ENCODE measurements at places on chromosomes 6 and 20.

DNA sequence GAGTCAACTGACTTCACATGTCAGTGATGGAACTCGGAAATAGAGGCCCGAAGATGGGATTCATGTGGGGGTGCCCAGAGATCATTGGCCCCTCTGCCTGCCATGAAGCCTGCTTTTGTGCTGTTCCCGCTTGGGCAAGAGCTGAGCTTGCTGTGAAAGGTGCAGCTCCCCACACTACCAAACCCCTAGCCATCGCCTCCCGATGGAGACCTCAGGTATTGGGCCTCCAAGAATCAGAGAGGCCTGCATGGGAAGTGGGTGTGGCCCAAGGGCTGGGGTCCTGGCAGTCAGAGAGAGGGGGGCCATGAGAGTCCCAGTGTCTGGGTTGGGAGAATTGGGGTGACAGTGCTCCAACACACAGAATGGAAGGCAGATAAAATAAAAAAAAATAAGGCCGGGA lies 160.9 kb downstream of the SOD2 start:
- DNase-seq = no peak

- no peak for DNase-seq
Observed at GRCh38 chr6:56922645-56923044, 32.3 kb upstream of the BEND6 start.

GRCh38 chr6:6006428-6007365 lies at the start of gene NRN1:
NRN1 (minus strand) TSS chr6:6006925; CDS start chr6:6006749, 176 bp downstream.
- DNase-seq = peak; percentile 61

DNA sequence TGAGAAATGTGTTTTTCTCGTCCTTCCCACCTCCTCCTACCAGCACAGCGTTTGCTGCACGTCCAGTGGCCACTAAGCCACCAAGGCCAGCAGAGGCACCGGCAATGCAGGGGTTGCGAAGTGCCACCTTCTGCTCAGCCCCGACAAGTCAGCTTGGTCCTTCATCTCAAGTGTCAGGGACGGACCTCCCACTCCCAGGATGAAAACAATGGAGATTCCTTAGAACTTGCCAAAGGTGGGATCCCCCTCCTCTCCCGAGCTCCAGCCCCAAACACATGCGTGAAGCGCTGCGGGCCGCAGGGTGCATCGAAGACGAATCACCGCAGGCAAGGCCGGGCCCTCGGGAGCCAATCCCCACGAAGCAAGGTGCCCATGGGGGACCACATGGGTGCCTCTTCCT lies 60.8 kb downstream of the WDR27 start:
- DNase-seq = no peak

DNA sequence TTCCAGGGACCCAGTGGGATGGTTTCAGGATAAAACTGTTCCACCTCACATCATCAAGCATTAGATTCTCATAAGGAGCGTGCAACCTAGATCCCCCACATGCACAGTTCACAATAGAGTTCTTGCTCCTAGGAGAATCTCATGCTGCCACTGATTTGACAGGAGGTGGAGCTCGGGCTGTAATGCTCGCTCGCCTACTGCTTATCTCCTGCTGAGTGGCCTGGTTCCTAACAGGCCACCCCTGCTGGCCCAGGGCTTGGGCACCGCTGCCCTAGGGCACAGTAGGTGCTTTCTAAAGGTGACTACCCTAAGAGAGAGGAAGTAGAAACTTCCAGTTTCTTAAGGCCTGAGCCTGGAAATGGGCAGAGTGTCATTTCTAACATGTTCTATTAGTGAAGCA lies 656.9 kb downstream of the PRKN start:
- no peak for DNase-seq

GRCh38 chr6:11730641-11731040 lies 48.0 kb downstream of the ADTRP start:
- DNase-seq = no peak

- DNase-seq = no peak
Observed at GRCh38 chr6:23031986-23032385, 462.6 kb downstream of the HDGFL1 start.

GRCh38 chr6:5510331-5511133 lies 249.2 kb downstream of the FARS2 start:
- DNase-seq = peak; percentile 32

DNA sequence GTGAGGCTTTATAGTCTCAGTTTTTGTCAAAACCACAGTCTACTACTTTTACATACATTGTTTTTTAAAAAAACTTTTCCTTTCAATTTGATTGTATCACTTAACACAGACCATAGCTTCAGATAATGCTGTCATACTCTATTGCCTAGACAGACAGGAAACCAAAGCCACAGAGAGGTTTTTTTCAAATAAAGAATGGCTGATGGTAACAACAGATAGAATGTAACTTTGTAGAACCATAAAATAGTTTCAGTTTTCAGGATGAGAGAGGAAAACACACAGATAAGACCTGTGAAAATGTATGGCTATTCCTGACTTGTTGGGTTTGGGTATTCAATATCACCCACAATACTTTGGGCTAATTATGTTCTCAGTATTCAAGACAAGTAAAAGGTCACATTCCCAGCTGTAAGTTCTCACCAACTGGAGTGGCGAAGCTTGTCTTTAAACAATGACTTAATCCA lies 94.0 kb downstream of the ADGRG6 start:
- DNase-seq = no peak

DNA sequence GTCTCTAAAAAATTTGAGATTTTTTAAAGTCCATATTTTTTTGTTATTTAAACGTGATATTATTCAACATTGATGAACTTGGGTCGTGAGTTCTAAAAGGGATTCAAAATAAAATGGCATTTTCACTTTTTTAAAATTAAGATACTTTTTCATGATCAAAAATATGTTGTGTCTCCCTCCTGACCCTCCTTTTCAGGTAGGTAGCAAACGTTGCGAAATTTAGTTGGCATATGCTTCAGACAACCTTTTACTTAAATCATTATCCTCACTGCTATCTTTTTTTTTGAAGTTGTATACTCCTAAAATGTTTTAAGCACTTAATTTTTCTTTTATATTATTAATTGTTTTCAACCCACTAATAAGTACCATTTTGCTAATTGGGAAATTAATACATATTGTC lies 133.5 kb downstream of the ARHGAP18 start:
- DNase-seq = no peak

DNA sequence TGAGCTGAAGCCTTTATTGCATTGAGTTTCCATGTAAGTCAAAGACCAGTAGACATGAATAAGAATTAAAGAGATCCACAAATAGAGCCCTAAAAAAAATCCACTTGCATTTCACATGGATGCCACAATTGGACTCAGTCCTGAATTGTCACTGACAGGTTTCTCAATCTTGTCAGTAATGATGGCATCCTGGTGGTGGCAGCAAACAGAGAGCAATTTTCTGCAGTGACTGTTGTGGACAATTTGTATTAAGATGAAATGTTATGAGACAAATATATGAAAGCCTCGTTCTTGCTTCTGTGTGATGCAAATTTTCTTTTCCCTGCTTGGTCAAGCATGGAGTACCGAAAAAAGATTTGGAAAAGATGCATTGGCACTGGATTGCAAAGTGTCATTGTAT lies 278.9 kb downstream of the SAMD5 start:
- DNase-seq = no peak

- DNase-seq = peak; percentile 86
Observed at GRCh38 chr6:16140607-16141006, 11.7 kb downstream of the MYLIP start.

- no peak for DNase-seq
Observed at GRCh38 chr6:98605705-98606104, 228.7 kb upstream of the POU3F2 start.

GRCh38 chr6:107670792-107671199 lies 153.3 kb downstream of the SCML4 start:
- DNase-seq = no peak

- DNase-seq = no peak
Observed at GRCh38 chr6:145373826-145374225, 361.5 kb downstream of the EPM2A start.

- DNase-seq = no peak
Observed at GRCh38 chr20:3010985-3011723, 32.3 kb upstream of the GNRH2 start.

GRCh38 chr6:26553635-26554446 lies 15.7 kb downstream of the HMGN4 start:
- DNase-seq = peak; percentile 69

DNA sequence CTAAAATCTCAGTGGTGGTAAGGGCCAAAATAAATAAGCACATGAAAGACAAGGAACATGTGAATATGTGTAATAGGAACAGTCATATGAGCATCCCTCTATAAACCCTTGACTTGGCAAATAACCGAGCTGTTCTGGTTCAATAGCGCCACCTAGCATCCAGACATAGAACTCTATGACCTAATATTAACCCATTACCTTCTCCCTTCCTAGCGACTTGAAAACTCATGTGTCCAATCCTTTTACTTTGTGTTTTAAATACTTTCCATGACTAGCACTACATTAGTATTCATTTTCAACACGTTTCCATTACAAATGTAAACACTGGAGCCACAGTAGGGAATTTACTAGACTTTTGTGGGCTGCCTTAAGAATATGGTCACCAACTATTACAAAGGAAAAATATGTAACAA lies 279.7 kb downstream of the UST start:
- DNase-seq = peak; percentile 81

DNA sequence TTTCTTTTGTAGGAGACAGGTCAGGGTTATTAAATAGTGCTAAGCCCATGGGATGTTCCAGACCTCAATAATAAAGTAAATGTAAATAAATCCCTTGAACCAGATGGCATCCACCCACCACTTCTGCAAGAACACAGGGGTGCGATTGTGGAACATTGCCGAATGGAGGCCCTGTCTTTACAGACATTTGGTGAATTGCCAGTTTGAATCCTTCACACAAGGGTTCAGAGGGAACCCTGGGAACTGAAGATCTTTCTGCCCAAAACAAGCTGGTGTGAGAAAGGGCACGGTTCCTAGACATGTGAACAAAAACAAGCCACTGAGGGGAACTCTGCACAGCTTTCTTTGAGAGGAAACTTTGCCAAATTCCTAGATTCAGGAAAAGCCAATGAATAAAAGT lies 30.2 kb upstream of the RNF8 start:
- peak; percentile 61 for DNase-seq

DNA sequence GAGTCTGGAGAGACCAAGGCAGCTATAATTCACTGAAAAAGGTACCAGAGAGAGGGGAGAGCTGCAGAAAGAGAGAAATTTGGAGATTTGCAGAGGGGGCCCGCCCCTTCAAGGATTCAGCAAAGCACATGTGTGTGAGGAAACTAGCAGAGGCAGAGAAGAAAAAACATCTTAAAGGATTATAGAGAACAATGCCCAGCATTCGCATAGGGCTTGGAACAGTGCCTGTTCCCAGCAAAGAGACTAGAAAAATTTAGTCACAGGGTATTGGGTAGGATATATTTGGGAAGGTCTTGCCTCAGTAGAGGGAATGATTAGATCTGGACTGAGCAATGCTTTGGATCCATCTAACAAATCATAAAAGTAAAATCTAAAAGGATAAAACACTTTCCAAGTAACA lies 44.0 kb downstream of the SRPK1 start:
- no peak for DNase-seq

GRCh38 chr6:10408457-10408856 lies 6.4 kb downstream of the TFAP2A start:
- DNase-seq = no peak

DNA sequence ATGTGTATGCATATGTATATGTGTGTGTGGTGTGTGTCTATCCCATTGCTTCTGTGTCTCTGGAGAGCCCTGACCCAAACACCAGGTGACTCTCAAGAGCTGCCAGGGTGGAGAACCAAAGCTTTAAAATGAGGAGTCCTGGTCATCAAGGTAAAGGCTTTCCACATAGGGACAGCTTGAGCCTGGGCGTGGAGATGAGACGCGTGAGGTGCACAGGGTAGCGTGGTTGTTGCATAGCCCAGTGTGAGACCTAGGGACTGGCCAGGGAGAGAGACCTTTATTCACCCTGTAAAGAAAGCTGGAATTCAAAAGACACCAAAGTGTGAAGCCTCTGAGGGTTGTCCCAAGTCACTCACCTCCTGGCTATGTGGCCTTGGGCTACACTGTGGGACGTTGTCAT lies 149.1 kb downstream of the SYCP2 start:
- no peak for DNase-seq

GRCh38 chr20:41510847-41511450 lies 107.2 kb downstream of the CHD6 start:
- DNase-seq = no peak

- DNase-seq = no peak
Observed at GRCh38 chr6:166955121-166955864, 1.1 kb downstream of the RNASET2 start.

- DNase-seq = peak; percentile 92
Observed at GRCh38 chr6:168683621-168684020, 242.6 kb downstream of the SMOC2 start.

DNA sequence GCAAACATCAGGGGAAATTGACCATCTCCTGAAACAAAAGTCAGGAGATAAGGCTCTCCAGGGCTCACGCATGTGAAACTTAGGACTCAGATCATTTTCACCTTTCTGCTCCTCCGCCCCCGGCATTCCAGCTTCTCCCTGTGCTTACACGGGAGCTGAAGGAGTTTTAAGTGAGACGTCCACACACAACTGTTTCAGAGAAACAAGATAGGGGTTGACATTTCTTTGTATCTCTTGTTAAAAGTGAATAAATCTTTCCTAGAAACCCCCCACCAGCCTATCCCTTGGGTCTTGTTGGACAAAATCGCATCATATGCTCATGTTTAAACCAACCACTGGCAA lies 46.1 kb downstream of the FAM50B start:
- no peak for DNase-seq
